ENCODE measurements at places on chromosomes 6 and 20.
A peak's percentile ranks its signal among the peaks of the same experiment; 100 is the strongest.

- DNase-seq: no peak
These were observed 6.9 kb upstream of the C20orf203 start for GRCh38 chr20:32680544-32681174.

GRCh38 chr6:15881150-15881549 lies 218.3 kb upstream of the DTNBP1 start:
- DNase-seq: no peak

DNA sequence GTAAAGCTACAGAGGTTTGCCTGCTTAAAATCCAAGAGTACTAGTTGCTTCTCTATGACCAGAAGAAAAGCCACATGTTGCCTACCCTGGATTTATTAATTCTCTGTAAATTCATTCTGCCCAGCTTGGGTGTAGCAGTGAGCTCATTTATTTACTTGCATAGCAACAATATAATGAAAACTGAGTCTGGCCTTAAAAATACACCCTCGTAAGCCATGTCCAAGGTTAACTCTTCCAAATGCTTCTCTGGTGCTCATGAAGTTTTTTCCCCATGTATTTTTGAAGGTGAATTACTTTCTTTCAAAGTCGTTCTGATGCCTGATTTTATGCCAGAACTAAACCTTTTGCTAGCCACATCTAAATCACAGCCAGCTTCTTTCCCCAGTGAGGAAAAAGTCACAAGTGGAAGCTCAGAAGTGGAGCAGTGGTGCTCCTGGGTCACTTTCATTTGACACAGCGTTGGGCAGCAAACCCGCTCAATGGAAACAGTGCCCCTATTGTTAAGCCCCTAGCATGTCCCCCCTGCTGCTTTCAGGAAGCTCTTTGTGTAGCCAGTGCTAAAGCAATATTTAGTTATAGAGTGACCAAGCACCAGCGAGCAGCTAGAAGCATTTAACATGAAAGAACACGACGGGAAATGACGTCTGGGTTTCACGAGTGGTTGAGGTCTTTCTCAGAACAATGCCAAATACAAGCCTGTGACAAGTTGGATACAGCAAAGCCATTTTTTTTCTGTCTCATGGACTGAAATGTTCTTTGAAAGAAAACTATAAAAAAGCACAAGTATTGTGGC lies 29.8 kb downstream of the NEDD9 start:
- no peak for DNase-seq

DNA sequence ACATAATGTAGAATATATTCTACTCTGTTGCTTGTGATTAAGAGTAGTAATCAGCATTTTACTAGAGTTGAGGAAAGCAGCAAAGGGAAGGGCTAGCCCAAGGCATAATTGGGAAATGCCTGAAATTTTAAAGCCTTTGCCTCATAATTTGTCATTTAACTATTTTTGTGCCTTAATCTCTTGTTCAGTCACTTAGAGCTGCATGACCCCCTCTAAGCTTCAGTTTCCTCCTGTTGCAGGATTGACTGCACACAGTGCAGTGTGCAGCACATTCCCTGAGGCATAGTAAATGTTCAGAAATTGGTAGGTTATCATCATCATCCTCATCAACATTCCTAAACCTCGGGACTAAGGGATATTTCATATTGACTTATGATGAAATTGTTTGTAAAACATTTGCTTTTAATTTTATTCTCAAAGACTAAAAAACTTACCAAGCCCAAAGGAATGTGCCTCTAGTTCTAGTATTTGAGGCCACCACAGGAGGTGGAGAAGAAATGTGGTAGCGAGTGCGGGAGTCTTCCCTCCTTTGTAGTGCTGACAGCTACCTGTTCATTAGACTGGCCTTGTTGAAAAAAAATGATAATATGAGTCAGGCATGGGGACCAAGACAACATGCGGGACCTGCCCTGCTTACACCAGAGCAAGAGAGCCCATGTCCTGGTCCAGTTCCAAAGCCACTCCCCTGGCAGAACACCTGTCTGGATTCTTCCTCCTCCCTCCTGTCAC lies 14.8 kb upstream of the TENT5A start:
- DNase-seq: no peak

DNA sequence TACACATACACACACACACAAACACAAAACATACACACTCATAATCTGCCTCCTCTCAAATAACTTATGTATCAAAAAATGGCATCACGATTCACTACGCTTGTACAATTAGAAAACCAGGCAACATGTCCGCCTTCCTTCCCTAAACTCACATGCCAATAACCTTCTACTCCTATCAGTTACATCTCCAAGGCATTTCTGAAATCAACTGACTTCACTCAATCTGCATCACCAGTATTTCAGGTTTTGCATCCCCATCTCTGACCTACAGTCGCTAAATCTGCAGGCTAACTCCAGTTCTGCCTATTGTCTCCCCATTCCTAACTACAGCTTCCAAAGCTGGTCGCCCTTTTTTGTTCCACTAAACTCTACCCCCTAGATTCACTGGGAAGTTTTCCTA lies 217.5 kb downstream of the PTPRK start:
- DNase-seq: no peak

GRCh38 chr20:20370094-20370575 lies 2.2 kb downstream of the INSM1 start:
- DNase-seq: peak; percentile 39

GRCh38 chr20:25213566-25214425 lies 18.3 kb downstream of the ENTPD6 start:
- DNase-seq: no peak

- no peak for DNase-seq
These were observed 161.4 kb downstream of the PDE7B start for GRCh38 chr6:136012943-136013342.

- no peak for DNase-seq
These were observed 48.3 kb upstream of the PROKR2 start for GRCh38 chr20:5364997-5365597.

- DNase-seq: no peak
These were observed 116.7 kb downstream of the SOX4 start for GRCh38 chr6:21710216-21710615.

DNA sequence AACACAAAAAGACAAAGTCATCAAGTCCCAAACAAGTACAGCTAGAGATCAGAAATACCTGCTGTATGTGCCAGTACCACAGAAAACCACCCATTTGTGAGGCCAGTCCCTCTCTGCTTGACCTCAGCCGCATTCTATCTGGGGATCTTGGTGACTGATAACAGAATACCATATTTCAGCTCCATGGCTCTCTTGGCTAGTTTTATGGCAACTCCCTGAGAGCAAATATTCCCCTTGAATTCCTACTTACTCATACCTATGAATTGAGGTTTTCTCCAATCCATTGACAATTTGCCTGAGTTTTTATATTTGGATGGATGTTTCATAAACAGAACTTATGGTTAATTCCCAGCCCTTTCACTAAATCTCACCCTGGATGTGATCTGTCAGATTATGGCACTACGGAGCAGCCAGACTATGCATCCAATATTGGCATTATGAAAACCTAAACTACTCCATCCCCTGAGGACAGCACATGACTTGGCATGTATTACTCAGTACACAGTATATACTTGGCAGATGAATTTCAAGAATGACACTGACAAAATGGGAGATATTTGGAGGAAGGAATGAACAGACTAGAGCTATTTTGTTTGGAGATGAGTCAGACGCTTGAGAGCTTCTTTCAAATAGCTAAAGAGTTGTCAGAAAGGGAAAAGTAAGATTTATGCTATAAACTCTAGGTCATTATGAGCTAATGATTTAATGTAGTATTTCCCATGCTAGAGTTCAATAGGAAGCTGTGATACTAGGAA lies 95.7 kb downstream of the PRDM1 start:
- no peak for DNase-seq

DNA sequence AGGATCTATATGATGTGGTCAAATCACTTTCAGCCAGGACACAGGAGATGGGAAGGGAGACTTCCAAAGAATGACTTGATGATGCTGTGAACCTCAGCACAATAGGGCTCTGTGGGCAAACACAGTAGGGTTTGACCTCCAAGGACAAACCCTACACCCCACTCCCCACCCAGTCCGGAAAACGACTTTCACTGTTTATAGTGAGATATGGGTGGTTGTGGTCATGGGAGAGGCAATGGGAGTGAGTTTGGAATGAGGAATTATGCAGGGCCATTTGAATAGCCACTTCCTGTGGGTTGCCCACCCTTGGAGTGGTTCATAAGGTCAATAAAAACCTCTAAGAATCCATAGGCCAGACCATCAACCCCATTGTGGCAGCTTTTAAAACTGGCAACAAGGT lies 38.4 kb upstream of the PRND start:
- no peak for DNase-seq

- DNase-seq: no peak
These were observed 1.0 kb upstream of the TAGAP start for GRCh38 chr6:159045801-159046200.

- DNase-seq: no peak
These were observed 36.9 kb downstream of the ARHGAP18 start for GRCh38 chr6:129672881-129673631.

DNA sequence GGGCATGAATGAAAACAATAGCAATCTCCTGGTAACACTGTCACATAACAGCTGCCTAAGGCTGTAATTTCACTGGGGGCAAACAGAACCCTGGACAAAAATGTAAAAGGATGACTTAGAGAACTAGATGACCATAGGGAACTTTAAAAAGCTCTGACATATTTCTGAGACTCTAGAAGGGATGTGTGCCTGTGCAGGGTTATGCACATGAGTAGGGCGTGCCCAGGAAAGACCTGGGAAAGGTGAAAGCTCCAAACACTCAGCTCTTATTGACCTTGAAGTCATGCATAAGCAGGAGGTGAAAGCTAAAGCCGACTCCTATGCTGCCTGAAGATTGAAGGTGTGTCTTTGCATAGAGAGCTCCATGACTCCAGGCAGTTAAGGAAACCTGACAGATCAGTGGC lies 118.4 kb upstream of the BTBD3 start:
- DNase-seq: no peak

- DNase-seq: no peak
These were observed 64.9 kb downstream of the SYCP2L start for GRCh38 chr6:10951675-10952282.

- DNase-seq: peak; percentile 29
These were observed 13.0 kb downstream of the RPP21 start for GRCh38 chr6:30357678-30358540.

GRCh38 chr6:112841553-112842329 lies 494.6 kb downstream of the RFPL4B start:
- no peak for DNase-seq

- peak; percentile 8 for DNase-seq
These were observed 1.0 kb downstream of the CCN2 start for GRCh38 chr6:131949909-131950766.

DNA sequence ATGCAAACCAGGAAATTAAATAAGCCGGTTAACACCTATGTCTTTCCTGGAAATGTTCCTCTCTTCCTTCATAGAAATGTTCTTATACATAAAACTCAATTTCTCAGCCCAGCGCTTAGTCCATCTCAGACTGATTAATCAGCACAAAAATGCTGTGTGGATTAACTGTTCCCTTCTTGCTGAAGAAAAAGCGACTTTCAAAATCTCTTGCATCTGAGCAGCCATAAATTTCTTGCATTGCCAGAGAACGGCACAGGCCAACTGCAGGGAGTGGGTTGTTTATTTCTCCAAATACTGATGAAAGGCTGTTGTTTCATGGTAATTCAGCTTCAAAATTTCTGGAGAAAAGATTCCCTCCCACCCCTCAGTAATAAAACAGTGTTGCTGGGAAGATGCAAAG lies 517.6 kb downstream of the BTBD3 start:
- no peak for DNase-seq

GRCh38 chr6:139690007-139690406 lies 315.6 kb upstream of the CITED2 start:
- DNase-seq: no peak

DNA sequence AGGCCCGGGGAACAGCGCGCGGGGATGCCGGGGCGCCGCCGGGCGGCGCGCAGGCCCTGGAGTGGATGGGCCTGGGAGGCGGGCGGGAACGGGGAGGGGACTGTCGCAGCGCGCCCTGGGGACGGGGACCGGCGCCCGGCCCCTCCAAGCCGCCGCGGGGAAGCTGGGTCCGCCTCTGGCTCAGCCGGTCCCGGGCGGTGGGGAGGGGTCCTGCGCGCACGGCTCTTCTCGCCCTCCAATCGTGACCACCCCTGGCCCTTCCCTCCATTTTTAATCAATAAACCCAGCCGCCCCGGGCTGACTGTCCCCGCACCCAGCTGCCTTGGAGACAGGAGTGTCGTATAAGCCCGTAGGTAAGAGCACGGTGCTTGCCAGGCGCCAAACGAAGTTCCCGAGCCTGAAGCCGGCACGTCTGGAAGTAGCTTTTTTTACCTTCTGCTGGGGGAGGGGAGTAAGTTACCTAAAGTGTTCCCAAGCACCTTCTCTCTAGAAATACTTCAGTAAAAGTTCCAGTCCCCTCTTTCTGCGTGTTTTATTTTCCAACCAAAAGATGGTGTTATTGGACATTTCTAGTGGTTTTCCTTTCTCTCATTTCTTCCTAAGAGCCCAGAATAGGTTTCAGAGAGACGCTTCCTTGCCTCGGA lies 780 bp upstream of the TAF4 start:
- peak; percentile 75 for DNase-seq

DNA sequence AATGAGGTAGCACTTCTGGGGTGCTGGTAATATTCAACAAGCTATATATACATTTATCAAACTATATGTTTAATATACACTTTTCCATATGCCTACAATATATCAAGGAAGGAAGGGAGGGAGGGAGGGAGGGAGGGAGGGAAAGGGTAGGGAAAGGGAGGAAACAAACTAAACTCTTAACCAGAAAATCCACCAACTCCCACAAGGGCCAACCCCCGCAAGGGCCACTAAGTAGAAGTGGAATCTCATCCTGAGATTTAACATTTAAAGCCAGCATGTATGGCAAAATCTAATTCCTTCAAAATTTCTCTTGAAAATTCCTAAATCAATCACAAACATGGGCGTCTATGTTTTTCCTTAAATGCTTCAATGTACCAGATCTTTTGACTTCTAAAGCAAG lies 298.6 kb upstream of the THEMIS start:
- no peak for DNase-seq

- no peak for DNase-seq
These were observed 5.7 kb downstream of the VTA1 start for GRCh38 chr6:142152746-142153145.

DNA sequence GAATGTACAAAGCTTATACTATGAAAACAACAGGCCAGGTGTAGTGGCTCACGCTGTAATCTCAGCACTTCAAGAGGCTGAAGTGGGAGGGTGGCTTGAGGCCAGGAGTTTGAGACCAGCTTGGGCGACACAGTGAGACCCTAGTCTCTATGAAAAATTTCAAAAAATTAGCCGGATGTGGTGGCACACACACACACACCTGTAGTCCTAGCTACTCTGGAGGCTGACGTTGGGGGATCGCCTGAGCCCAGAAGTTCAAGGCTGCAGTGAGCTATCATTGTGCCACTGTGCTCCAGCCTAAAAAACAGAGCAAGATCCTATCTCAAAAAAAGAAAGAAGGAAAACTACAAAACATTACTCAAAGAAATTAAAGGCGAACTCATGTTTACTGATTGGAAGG lies 7.3 kb upstream of the ASF1A start:
- DNase-seq: peak; percentile 46

Data from NCI-H1092 treated with DMSO at 0.1 percent for 48 hours (cell line).